ENCODE measurements at places on chromosomes 12 and 14.
A peak's percentile ranks its signal among the peaks of the same experiment; 100 is the strongest.

- DNase-seq: no peak
Observed at GRCh38 chr12:54773593-54773992, 80.7 kb upstream of the MUCL1 start.

- no peak for DNase-seq
Observed at GRCh38 chr12:59158681-59159080, 238.4 kb upstream of the LRIG3 start.

- DNase-seq: no peak
Observed at GRCh38 chr14:69635981-69636639, 24.7 kb downstream of the SUSD6 start.

DNA sequence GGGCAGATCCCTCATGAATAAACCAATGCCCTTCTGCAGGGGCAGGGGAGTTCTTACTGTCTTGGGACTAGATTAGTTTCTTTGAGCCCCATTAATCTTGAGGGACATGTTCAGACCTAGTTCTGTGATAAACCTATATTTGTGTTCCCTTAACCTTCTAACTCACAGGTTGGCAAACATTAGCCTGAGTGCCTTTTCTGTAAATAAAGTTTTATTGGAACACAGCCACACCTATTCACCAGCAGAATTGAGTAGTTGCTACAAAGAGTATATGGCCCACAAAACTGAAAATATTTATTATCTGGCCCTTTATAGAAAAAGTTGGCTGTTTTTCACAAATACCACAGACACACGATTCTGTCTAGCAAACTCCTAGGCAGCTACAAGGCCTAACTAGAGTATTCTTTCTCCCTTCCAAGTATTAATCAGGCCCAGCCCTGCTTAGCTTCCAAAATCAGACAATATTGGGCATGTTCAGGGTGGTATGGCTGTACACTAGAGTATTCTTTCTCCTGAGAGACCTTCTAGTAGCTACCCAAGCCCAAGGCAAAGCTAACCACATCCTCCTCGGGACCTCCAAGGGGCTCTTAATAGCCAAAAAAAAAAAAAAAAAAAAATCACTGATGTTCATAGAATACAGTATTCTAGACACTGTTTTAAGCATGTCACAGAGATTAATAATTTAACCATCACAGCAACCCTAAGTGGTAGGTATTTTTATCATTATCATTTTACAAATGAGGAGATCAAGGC, 199.3 kb upstream of the PWP1 start:
- no peak for DNase-seq

DNA sequence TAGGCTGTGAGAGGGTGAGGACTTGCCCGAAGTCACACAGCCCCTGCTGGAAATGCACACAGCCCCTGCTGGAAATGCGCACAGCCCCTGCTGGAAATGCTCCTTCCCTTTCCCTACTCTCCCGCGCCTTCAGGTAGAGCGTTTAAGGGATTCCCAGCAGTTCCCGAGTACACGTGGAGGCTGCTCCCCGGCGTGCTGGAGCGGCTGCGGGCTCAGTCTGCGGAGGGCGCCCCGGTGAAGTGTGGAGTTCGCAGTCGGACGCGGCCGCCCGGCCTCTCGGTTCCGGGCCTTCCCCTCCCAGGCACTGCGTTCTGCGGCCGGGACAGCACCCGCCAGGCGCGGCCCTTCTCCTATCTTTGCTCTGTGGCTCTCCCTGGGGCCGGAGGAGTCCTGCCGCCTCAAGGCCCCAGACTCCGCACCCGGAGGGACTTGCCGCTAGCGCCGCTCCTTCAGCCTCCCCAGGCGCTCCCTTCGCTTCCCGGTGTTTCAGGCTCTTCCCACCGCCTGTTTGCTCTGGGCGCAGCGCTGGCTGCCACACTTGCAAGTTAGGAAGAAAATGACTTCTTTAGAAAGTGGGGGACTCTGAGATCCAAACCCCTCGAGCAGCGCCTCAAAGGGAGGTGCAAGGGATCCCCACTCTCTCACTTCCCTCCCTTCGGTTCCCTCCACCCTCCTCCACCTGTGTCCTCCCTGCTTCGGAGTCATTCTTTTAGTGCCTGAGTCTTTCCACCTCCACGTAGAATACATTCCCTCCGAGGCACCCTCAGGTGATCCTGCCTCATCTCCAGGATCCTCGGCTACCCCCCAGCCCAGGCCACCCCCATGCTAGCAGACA, 8.3 kb upstream of the TBX5 start:
- DNase-seq: no peak

DNA sequence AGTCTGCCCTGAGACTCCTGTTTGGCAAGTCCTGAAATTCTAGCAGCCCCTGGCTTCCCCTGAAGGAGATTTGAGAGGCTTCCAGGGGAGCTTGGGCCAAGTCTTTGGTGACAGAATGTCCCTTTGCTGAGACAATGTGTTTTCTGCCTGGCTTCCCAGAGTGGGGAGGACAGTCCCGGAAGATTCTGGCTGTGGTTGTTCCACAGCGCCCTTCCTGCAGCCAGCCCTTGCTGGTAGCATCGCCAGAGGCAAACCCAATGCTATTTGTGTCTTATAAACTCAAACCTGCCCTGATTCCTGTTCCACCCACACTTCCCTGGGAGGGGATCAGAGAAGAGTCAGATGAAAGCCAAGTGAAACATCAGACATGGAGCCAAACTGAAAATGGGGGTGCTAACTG, 56.4 kb upstream of the OAS1 start:
- no peak for DNase-seq

- DNase-seq: no peak
Observed at GRCh38 chr14:57254884-57255283, 13.8 kb downstream of the EXOC5 start.

DNA sequence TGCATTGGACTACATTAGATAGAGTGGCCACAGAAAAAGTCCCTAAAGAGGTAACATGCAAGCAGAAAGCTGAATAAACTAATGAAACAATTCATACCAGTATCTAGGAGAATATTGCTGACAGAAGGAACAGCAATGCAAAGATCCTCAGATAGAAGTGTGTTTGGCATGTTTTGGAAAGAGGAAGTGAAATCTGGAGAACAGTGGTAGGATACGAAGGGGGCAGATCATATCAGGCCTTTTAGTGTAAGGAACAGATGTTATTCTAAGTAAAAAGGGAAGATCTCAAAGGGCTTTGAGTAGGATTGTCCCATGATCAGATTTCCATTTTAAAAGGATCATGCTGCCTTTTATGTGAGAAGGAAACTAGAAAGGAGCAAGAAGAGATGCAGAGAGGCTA, 342.9 kb downstream of the PAWR start:
- no peak for DNase-seq

DNA sequence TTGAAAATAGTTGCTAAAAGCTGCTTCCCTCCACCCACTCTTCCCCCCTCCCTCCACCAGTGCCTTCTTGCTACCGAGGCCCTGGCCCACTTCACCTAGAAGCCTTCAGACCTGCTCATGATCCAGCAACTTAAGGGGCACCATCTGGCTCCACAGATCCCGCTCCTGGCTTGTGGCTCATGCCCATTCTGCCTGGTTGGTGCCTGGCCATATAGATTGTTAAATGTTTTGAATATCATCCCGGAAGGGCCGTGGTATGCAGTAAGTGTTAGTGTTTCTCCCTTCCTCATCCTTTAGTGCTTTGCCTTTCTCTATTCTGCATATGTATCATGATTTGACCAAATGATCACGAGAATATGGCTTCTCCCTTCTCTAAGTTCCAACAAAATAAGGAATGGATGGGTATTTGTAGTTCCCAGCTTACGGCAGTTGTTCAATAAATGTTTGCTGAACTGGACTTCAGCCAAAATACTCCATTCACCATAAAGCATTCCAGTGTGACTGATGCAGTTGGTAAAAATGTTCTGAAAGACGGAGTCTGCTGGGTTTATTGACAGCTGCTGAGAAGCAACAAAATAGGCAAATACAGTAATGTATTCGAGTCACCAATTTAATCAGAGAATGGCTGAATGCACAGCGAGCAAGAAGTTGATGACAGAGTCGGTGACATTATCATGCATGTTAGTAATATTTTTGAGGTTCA, 30.7 kb downstream of the GRIP1 start:
- no peak for DNase-seq

GRCh38 chr14:50871228-50871627, 625 bp upstream of the ABHD12B start:
- no peak for DNase-seq

DNA sequence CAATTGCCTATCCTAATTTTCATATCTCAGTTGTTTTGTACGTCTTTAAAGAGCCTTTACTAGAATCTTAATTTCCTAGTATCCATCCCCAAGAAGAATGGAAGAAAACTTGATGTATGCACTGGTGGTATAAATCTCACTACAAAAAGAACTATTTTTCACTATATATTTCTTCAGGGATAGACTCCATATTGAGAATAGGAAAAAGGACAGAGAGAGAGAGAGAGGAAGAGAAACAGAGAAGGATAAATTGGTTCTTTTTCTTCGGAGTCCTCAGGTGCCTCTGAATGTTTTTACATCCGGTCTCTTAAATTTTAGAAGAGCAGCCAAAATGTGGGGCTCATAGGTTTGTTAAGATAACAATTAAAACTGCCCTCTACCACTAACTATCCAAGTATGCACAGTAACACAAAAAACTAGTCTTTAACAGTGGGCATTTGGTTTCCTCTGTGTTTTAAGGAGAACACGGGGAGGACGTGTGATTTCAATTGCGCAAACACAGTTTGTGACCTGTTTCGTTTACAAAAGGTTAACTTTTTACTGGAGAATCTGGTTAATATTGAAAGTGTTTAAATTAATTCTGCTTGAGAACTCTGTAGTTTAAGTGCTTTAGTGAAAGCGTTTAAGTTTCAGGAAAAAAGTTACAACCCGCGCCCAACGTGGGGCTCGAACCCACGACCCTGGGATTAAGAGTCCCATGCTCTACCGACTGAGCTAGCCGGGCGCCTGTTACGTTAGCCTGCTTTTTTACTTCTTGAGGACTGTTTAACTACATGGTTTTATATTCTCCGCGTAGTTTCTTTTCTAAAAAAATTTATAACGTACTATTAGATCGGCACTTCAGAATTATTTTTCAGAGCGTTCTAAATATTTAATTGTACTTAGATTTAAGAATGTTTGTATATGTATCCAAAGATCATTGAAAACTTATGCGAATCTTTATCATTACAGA, 5.1 kb upstream of the PSMA3 start:
- peak; percentile 77 for DNase-seq

DNA sequence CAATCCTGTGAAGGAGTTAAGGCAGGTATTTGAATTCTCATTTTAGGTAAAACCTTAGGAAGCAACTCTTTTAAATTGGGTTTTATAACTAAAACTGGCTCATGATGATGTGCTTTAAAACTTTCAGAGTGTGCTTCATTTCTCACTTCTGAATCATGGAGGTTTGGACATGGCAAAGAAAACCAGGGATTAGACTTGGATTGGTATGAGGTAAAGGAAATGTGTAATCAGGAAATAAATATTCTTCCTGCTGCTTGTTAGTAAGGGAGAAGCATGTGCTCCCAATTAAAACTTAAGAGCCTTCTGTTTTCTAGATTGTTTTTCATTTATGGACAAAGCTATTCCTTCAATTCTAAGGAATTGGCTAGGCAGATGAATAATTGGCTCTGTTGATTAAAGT, 57.4 kb downstream of the FBXO33 start:
- no peak for DNase-seq

DNA sequence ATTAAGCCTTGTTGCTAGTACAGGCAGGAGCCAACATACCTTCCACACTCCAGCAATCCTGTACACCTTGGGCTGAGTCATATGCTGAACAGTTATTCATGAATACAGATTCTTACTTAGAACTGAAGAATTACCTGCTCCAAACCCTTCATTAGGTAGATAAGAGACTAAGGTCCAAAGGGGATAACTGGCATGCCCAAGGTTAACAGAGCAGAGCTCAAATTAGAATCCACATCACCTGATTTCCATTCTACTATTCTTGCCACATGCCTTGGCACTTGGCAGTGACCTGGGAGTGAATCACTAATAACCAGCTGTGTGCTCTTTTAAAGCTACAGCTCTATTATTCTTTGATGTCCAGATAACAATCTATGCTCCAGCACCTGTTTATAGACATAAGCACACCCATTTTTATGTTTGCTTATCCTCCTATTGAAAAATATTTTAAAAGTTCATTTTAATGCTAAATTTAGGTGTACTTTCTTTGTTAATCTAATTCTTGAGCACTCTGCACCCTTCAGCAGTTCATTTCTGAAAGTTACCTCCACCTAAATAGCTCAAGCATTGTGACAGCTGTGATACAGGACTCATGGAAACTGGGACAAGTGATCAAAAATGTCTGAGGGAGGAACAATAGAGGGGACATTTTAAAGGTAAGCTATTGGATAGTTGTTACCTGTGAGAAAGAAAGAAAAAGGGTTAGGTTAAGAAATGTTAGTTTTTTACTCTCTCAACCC, 19.4 kb downstream of the LPCAT3 start:
- DNase-seq: no peak

DNA sequence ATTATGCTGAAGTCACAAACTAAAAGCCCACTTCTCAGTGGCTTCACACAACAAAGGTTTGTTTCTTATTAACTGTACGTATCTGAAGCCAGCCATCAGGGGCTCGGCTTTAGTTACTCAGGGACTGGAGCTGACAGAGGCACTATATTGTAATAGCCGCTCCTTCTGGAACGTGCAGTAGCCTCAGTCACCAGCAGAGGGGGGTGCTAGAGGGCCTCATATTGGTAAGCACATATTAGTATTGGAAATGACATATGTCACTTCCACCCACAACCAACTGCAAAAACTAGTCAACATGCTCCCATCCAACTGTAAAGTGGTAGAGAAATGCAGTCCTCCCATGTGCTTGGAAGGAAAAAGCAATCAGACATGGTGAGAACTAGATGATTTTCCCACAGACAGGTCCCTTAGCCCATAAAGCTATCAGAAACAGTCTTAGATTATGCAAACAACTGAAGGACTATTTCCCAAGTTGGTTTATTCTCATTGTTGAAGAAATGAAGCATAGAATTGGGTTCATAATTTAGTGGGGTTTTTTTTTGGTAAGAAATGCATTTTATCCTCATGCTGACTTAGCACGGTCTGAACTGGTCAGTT, 183.6 kb upstream of the G2E3 start:
- DNase-seq: peak; percentile 44

DNA sequence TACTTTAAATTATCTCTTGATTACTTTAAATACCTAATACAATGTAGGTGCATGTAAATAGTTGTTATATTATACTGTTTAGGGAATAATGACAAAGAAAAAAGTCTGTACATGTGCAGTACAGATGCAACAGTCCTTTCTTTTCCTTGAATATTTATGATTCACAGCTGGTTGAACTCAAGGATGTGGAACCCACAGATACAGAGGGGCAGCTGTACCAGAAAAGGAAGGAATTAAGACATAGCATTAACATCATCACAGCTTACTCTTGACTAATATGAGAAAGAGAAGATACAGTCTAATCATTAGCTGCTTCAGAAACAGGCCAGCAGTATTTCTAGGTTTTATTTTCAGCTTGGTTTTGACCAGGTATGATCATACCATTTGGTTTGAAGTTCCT, 34.7 kb upstream of the AP4S1 start:
- DNase-seq: no peak

DNA sequence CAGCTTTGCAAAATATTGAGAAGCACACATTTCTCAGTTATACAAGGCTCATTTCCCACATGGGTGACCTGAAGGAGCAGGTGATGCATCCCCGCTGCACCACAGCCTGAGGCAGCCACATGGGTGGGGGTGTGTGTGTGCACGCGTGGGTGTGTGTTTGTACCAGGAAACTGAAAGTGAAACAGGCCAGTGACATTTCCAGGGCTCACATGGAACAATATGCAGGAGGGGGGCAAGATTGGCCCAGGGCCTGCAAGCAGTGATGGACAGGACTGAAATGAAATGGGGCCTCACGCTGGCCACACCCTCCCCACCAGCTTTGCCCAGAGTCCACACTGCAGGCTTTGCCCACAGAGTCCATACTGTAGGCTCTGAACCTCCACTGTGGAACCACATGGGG, 154.2 kb upstream of the PARP11 start:
- DNase-seq: no peak

- DNase-seq: no peak
Observed at GRCh38 chr14:63899953-63900352, 47.1 kb downstream of the SYNE2 start.

Measured in bone marrow (tissue), 2 donors.